ENCODE measurements at places on chromosomes 11 and 22. TPM values are rescaled to one million over a fixed set of nuclear protein-coding genes. Genes with fewer than 3 reads are reported as not detected.

MS4A6A gene
- total RNA-seq = 62.9 TPM

TRIM22 gene
- 78.3 TPM for total RNA-seq

SHISAL1 gene
- 0.59 TPM for total RNA-seq

OR8A1 gene
- not detected for total RNA-seq

OR2AG2 gene
- not detected for total RNA-seq

C11orf87 gene
- 0.87 TPM for total RNA-seq

DEFB131B gene
- total RNA-seq = not detected

GAL3ST1 gene
- total RNA-seq = 17.4 TPM

OR52H1 gene
- total RNA-seq = 0.84 TPM

FDXACB1 gene
- 1.9 TPM for total RNA-seq

APOA5 gene
- total RNA-seq = not detected

MMP10 gene
- total RNA-seq = not detected

GLB1L2 gene
- total RNA-seq = 4.8 TPM

SCARF2 gene
- total RNA-seq = 50.9 TPM

APOBEC3C gene
- 8.6 TPM for total RNA-seq

SYT7 gene
- 1.8 TPM for total RNA-seq

HTR3B gene
- total RNA-seq = not detected

OTOG gene
- not detected for total RNA-seq

NXPE2 gene
- total RNA-seq = 0.30 TPM

IFITM10 gene
- 54.9 TPM for total RNA-seq

SSTR3 gene
- not detected for total RNA-seq

C1QTNF6 gene
- total RNA-seq = 2.6 TPM

B3GAT1 gene
- 6.6 TPM for total RNA-seq

APIP gene
- total RNA-seq = 24.5 TPM

GPR83 gene
- total RNA-seq = not detected

SMC1B gene
- not detected for total RNA-seq

VSIG10L2 gene
- total RNA-seq = not detected

DERL3 gene
- total RNA-seq = not detected

LIF gene
- total RNA-seq = 0.78 TPM

SEPTIN5 gene
- total RNA-seq = 24.5 TPM

CENPM gene
- total RNA-seq = not detected

MUC6 gene
- total RNA-seq = under 0.01 TPM

CBLIF gene
- not detected for total RNA-seq

MAPK8IP1 gene
- 298 TPM for total RNA-seq

PDE3B gene
- 36.5 TPM for total RNA-seq

DDX10 gene
- 94.7 TPM for total RNA-seq

TKFC gene
- 15.0 TPM for total RNA-seq

PRR5L gene
- total RNA-seq = 8.8 TPM

PACSIN3 gene
- total RNA-seq = 44.8 TPM

IGLL1 gene
- total RNA-seq = not detected

RASD2 gene
- total RNA-seq = 1.5 TPM

SCGB1C1 gene
- not detected for total RNA-seq

LYVE1 gene
- total RNA-seq = 79.5 TPM

OR8D4 gene
- not detected for total RNA-seq

PEX16 gene
- total RNA-seq = 33.9 TPM

NELL1 gene
- total RNA-seq = not detected

GRM5 gene
- not detected for total RNA-seq

KRTAP5-1 gene
- total RNA-seq = not detected

TCN1 gene
- not detected for total RNA-seq

KREMEN1 gene
- total RNA-seq = 12.8 TPM

AQP11 gene
- total RNA-seq = 0.78 TPM

NXPE4 gene
- total RNA-seq = not detected

POU2AF1 gene
- total RNA-seq = not detected

RASSF10 gene
- total RNA-seq = not detected

Data from tibial nerve (tissue), 4 donors.